Iris pigment epithelial cell (primary cell): ENCODE measurements at places on chromosomes 1 and 21.
A peak's percentile ranks its signal among the peaks of the same experiment; 100 is the strongest.

GRCh38 chr21:46605767-46606426, 1.0 kb upstream of the S100B start:
- no peak for DNase-seq

DNA sequence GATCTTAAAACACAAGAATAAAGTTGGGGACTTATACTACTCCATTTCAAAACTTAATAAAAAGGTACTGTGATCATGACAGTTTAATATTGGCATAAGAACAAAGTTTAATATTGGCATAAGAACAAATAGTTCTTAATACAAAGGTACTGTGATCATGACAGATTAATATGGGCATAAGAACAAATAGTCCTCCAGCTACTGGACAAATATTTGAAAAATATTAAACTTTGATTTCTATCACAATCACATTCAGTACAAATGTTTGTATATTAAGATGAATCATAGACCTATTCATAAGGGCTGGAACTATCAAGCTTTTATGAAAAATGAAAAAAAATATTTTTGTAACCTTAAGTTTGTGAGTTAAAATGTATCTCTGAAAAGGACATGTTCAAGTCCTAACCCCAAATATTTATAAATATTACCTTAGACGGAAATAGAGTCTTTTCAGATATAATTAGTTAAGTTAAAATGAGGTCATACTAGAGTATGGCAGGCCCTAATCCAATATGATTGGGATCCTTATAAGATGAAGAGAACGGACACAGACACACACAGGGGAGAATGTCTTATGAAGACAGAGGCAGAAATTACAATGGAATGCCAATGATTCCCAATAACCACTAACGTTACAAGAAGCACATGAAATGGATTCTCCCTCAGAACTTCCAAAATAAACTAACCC, 79.1 kb upstream of the RGS1 start:
- peak; percentile 13 for DNase-seq

DNA sequence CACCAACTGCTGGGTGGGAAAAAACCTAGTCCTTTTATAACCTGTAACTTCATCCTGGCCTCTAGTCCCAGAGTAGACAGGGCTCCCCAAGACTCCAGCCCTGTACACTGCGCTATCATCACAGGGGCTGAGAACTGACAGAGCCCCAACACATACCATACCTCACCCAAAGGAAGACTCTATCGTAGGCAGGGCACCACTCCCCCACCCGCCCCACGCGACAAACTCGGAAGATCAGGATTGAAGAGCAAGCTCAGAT, 15.8 kb downstream of the INPP5B start:
- no peak for DNase-seq

- peak; percentile 51 for DNase-seq
These were observed 147.7 kb downstream of the CDC42BPA start for GRCh38 chr1:227170361-227171166.

DNA sequence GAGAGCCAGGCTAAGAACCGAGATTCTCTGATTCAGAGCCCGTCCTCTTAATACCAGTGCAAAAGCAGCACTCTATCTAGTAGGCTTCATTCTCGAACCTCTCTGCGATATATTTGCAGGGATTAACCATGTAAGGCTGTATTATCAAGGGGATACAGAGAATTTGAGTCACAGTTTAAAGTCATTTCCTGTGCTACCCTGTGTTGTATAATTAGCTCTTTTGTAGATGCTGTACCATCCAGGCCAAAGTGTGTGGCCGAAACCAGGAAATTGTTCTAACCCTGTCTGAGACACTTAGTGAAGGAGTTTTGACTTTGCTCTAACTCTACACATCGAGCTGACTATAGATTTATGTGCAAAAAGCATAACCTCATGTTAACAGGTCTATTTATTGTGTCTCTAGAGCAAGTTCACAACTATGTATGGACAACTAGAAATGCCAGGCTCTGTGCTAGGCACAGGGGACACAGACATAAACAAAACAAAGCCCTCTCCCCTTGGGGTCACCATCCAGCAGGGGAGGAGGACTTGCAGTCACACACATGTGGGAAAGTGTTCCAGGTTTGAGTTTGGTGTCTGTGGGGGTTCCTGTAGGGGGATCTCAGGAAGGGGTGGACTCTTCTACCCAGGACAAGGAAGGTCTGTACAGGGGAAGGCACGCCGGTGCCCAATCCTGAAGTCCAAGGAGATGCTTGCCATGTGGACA, 182.2 kb downstream of the DHRS3 start:
- peak; percentile 74 for DNase-seq

DNA sequence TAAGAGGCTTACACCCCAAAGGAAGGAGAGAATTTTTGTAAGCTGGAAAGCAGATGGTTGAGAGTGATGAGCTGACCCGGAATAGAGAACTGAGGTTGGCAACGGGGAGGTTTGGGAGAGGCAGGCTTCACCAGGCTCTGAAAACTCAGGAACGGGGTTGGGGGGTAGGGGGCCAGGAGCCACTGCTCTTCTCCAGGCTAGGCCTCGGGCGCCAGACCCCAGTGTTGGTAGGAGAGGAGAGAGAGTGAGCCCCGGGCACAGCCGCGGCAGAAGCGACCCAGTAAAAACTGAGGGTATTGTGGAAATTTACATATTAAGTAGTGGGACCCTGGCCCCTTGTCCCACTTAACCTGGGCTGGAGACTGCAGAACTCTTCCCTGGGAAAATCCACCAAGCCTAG, 45.7 kb downstream of the GPR161 start:
- no peak for DNase-seq

DNA sequence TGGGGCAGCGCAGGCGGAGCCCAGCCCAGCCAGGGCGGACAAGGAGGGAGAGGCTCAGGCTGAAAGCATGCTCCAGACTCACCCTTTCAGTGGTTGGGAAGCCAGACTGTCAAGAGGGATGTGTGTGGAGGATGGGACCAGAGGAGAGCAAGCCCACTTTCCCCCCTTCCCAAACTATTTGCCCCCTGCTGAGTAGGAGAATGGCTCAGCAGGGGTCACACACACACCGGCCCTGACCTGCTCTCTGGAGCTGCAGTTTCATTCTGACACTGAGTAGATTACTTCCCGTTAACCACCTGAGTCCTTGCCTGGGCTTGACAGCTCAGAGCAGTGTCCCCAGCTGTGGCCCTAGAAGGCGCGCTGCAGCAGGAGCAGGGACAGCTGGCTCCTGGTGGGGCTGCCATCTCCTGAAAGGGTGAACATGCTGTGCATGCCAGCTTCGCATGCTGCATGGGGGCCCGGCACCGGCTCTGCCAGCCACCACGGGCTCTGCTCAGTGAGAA, 51.6 kb upstream of the CNTN2 start:
- no peak for DNase-seq

DNA sequence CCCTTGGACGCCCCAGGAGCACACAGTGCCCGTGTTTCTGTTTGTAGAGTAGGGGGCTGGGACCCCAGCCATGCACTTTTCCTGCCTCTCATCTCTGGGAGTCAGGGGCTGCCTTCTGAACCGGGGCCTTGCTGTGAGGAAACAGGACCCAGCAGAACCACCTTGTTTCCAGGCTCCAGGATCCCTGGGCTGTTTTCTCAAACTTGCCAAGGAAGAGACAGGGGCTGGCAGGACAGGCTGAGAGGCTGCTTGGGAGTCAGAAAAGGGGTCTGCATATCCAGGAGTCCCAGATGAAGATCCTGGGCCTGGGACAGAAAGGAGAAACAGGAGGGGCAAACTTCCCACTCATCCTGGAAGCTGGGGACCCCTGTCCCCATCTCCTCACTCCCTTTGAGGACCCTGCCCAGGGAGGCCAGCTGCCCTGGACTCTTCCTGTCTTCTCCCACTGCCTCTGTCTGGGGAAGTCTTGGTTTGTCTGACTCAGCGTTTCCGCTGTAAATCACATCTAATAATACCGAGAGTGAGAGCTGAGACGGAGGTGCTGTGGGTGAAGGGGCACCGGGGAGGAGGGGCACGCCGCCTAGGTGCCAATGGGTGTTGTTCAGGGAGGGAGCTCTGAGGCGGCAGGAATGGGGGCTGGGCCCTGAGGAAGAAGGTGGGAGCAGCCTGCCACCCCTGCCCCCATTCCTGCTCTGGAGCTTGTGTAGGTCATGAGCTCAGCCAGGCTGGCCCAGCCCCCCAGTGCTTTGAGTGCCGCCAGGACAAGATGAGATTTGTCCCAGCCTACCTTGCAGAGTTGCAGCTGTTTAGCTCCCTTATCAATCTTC, 16.7 kb downstream of the POU3F1 start:
- peak; percentile 79 for DNase-seq

DNA sequence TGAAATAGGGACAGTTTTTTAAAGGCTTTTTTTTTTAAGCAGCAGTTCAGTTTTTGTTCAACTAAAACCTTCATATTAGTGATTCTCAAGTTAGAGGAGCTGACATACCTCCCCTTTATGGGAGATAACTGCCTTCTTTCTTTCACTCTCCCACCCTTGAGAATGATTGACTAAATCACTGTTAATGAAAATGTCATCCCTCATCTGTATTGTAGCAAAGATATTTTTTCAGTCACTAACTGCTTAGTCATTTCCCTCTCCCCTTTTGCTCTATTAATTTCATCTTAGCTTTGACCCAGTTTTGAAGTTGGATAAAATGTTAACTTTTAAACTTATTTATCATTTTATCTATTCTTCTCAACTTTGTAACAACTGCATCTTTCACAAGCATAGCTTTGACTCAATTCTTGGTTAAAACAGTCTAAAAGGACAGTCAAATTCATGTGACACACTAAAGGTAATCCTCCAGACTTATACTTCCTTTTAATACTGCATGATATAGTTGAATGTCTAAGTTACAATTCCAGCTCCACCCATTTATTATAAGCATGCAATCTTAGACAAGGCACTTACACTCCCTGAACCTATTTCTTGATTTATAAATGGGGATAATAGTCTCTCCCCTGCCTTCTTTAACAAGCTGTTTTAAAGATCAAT, 17.1 kb downstream of the CAPZA1 start:
- no peak for DNase-seq

- no peak for DNase-seq
These were observed 99.0 kb downstream of the KCNJ6 start for GRCh38 chr21:37817242-37817641.

DNA sequence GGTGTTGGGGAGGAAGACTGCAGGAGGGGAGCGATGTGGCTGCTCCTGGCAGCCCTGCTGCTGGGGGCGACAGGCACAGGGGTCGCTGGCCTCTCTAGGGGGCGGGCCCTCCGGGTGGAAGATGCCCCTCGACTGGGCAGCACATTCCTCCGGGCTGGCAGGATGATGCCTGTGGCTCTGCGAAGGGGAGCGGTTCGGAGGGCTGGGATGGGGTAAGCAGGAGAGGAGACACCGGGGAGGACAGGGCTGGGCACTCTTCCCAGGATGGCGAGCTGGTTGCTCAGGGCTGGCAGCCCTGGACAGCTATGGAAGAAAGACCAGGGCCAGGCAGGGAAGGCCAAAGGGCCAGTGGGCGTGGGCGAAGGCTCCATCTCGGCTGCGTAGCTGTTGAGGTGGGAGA, 12.8 kb downstream of the HEYL start:
- DNase-seq: no peak

DNA sequence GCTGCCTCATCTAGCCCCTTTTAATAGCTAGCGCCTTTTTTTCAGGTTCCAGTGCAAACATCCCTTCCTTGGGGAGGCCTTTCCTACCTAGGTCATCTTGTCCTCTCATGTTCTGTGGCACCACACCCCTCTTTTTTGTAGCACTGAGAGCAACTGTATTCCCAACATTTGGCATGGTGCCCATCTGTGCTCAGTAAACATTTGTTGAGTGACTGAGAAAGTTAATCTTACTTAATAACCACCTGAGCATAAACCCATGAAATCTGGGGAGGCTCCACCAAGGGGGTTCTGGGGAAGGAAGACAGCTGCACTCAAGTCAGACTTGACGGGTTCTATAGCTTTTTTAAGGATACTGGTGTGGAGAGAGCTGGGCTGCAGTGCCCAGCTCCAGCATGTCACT, 90.0 kb downstream of the NOS1AP start:
- DNase-seq: no peak

DNA sequence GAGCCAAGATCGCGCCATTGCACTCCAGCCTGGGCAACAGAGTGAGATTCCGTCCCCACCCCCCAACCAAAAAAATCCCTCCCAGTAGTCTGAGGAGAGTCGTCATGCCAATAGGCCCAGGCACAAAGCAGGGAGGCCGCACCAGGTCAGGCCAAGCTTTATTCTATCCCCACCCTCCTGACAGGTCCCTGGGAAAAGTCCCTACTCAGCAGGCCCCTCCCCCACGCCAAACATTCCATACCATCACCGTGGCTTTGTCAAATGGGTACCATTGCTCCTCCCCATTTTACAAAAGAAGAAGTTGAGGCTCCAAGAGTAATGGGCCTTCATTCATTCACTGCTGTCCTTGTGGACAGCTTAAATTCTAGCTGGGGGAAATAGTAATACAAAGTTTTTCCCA, 5.3 kb downstream of the GPR3 start:
- DNase-seq: no peak

DNA sequence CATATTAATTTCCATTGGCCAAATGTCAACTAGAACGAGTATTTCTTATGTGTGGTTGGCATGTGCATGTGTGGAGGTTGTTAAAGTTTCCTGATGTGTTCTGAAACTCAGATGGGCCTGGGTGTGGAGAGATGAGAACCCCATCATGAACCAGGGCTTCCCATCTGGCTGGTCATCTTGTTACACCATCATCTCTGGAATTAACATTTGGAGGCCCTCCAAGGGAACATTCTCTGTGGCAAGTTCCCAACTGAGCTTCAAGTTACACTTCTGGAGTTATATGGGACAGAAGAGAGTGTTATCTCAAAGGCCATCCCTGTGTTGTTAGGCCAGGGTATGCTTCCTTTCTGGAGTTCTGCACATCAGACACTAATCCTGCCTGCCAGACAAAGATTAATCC, 183.6 kb downstream of the TTLL7 start:
- DNase-seq: peak; percentile 61

- peak; percentile 81 for DNase-seq
These were observed 76.6 kb downstream of the NDUFS5 start for GRCh38 chr1:39102537-39103327.

GRCh38 chr1:19837866-19838265, 22.8 kb upstream of the RNF186 start:
- no peak for DNase-seq

DNA sequence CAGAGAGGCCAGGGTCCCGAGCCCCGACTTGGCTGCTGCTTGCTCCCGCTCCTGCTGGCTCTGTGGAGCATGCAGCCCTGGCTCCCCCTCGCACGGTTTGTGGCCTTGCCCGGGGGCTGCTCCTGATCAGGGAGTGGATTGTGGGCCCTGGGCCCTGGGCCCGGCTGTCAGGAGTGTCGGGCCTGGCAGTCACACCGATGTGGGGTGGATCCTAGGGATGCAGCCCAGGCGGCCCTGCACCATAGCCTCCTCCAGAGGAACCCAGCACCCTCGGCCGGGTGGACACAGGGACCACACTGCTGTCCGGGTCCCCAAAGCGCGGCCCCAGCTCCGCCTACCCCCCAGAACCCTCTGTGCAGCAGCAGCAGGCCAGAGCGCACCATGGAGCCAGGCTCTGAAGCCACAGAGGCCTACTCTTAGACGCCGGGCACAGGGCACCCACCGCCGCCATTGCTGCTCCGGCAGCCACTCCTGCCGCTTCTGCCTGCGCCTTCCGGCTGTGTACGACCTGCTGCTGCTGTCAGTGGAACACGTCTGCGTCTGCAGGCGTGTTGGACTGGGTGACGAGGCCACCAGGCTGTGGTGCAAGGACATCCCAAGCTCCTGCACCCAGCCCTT, 9.4 kb downstream of the SLX9 start:
- DNase-seq: no peak
